ENCODE measurements at places on chromosomes 13 and 19.

- DNase-seq: no peak
Observed at GRCh38 chr13:109396266-109396665, 390.1 kb downstream of the IRS2 start.

GRCh38 chr13:45875951-45876350 is 24.4 kb upstream of the SIAH3 start:
- no peak for DNase-seq

GRCh38 chr19:29812881-29813275 is 1.1 kb downstream of the CCNE1 start:
- no peak for DNase-seq

GRCh38 chr19:40229484-40229883 is 3.0 kb upstream of the CCNP start:
- no peak for DNase-seq

DNA sequence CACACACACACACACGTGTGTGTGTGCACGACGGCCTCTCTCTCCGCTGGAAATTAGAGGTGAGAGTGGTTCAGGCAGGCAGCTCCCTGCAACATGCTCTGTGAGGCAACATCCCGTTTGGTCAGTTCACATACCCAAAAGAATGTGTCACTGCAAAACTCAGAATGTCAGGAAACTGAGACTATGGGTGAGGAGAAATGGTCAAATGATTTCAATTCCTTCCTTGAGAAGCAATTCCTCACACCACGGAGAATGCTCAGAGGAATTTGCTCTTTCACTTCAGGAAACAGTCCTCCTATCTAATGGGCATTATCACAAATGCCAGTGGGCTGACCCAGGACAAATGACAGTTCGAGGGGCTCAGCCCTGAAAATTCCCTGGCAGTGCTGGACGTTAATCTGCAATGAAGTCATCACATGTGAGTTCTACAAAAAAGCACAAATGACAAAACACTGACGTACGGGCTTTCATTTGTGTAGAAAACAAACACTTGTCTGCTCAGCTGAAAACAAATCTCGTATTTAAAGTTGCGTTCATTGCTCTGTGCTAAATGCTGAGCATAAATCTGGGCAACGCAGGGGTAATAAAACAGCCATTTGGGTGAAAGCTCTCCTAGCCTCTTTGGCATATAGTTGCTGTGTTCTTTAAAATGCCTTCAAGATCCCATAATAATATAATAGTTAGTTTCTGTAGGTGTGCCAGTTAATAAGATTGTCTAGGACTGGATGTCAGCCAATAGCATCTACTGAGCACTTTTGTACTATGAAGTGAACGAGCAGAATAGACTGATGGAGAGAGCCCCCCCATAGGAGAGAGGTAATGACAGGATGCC is 18.6 kb upstream of the LATS2 start:
- DNase-seq: no peak

DNA sequence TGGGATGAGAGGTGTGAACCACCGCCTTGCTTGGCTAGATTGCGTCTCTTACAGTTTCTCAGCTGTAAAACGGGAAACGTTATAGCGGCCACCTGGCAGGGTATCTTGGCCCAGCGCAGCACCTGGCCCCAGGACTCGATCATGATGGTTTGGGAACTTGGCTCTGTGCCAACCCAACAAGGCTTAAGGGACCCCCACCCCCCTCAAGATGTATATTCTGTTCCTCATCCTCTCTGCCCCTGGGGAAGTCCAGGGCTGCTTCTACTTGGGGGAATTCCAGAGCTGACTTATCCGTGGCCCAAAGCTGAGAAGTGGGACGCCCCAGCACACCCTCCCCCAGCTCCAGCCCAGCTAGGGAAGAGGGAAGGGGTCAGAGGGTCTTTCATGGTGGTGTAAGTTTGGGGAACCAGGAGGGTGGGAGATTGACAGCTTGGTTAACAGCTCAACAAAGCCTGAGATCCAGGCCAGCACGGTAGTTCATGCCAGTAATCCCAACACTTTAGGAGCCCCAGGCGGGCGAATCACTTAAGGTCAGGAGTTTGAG is 695 bp downstream of the ICAM1 start:
- DNase-seq: no peak

DNA sequence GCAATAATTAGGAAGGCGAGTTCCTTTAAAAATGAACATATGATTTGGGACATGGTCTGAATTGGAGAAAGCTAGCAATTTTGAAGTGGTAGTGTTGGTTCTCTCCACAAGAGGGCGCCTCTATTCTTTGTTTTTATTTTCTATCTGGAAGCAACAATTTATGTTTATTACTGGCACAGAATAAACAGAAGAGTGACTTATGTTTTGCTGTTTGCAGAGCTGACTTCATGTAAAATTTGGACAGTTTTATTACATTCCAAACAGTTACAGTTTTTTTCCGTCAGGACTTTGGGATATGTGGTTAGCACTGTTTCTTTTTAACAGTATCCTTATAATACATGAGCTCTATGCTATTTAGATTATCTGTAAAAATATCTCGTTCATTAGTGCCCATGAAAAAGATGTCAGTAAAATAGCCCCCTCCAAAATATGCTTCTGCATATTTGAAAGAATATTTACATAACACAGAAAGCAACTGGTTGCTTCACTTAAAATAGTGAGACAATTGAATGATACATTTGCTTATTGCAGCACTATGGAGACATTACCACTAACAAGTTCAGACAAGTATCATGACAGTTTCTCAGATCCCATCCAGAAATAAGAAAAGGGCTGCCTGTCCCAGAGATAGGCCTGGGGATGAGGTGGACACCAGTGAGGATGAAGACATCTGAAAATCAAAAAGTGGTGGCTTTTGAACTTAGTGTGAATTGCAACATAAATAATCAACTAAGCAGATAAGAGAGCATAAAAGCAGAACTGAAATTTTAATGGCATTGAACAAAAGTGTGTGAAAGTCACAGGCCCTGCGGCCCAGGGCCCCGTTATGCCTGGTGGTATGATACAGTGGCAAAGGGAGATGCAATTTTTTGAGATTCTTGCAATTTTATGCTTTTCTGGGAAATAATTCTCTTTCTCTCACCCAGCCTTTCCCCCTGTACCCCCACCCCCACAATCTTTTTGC is 32.3 kb upstream of the FGF9 start:
- peak; percentile 9 for DNase-seq

GRCh38 chr13:32910530-32910929 is 105.7 kb upstream of the KL start:
- no peak for DNase-seq

GRCh38 chr13:51229101-51229719 is 7.0 kb downstream of the FAM124A start:
- DNase-seq: no peak

DNA sequence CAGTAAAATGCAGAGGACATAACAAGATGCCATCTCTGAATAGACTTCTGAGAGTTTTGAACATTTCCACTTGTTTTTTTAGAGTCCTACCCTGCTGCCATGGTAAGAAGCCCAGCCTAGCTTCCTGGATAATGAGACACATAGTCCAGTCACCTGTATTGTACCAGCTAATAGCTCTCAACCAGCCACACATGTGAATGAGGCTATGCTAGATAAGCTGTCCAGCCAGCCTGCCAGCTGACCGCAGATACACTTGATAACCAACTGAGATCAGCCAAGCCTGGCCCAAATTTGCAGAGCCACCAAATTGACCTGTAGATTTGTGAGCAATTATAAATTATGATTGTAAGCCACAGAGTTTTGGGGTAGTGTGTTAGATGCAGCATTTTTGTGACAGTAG is 10.7 kb downstream of the RFXAP start:
- no peak for DNase-seq

DNA sequence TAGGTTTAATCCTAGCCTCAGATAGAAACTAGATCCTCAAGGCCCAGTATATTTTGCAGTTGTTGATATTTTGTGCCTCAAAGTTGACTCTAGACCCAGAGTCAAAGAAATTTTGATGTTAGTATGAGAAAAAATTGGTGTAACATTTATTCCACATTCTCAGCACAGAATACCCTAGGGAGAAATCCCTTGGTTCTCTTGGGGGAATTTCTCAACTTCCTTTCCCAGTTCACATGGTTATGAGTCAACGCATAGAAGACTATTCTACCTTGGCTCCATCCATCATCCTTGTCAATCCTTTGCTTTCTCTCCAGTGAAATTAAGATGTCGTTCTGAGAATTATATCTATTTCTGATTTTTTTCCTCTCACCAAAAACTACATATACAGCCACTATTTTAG is 145.3 kb downstream of the POSTN start:
- DNase-seq: no peak

GRCh38 chr13:19184176-19184575 is 2.6 kb upstream of the TUBA3C start:
- DNase-seq: no peak

GRCh38 chr13:21884965-21885567 is 214.2 kb downstream of the FGF9 start:
- no peak for DNase-seq

DNA sequence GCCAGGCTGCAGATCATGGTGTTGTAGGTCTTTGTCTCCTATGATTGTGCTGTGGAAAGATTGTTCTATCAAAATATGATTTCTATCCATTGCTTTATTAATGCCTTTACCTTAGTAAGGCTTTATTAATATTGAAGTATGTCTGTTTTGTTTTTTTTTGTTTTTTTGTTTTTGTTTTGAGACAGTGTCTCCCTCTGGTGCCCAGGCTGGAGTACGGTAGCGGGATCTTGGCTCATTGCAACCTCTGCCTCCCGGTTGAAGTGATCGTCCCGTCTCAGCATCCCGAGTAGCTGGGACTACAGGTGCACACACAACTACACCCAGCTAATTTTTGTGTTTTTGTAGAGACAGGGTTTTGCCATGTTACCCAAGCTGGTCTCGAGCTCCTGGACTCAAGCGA is 7.7 kb downstream of the IRGC start:
- DNase-seq: no peak

DNA sequence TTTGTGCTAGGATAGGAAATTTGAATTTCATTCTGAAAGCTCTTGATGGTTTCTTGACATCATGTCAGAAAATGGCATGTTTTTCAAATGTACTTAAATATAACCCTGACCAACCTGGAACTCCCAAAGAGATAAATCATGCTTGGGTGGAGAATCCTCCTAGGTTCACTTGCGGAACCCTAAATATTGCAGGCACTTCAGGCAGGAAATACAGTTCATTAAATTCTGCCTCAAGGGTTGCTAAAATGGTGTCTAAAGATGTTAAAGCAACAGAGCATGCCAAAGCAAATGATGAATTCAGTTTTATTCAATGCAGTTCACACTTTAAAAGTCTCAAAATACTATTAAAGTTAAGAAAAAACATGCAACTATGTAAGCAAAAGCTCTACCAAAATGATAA is 415.9 kb downstream of the SLITRK6 start:
- DNase-seq: no peak

- no peak for DNase-seq
Observed at GRCh38 chr13:75705395-75705794, 69.3 kb downstream of the LMO7 start.

DNA sequence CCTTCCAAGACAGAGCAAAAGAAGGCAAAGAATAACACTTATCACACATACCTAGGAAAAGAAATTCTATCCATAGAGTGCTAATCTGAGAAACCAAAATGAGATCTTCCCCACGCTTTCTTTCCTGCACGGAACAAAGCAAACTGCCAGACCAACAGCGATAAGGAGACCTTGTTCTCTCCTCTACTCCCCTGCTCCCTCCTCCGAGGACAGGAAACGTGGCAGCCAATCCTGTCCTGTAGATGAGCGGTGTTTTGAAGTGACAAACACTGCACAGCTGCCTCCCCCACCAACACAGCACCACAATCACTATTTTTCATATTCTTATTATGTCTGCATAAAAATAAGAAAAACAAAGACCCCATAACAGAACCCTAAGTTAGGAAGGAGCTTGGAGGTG is 113.9 kb upstream of the IRS2 start:
- no peak for DNase-seq

- DNase-seq: no peak
Observed at GRCh38 chr13:105721016-105721415, 814.4 kb downstream of the EFNB2 start.

DNA sequence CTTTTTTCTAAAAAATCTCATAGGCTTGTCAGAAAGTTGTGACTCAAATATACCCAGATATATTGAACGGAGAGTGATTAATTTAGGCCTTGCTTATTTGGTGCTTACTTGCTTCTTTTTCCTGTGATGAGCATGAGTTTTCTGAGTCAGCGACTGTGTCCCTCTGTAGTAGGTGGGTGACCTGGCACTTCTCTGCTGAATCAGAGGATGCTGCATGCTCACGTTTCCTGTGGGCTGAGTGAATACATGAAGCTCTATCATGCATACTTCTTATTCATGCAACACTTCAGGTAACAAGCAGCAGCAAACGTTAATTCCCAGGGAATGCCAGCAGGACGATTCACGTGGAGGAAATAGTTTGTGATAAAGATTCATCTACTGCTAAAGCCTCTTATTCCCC is 245.0 kb downstream of the KLF5 start:
- no peak for DNase-seq

DNA sequence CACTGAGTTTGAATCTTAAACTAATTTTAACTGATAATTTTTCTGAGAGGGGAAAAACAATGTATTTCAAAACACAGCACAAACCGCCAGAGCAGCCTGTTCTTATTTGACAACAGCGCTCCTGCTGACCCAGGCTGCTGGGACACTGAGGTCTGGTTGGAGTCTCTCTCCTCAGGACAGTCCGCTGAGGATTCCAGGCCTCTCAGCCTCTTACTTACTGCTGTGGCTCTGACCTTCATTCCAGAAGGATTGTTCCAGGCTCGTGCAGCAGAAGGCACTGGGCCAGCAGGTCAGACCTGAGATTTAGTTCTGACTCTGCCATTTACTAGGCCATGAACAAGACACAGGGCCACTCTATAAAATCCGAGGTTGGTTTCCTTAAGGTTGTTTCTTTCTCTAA is 393.6 kb downstream of the TDRD3 start:
- no peak for DNase-seq

GRCh38 chr19:50817941-50818858 is 5.4 kb downstream of the KLK1 start:
- peak; percentile 8 for DNase-seq

DNA sequence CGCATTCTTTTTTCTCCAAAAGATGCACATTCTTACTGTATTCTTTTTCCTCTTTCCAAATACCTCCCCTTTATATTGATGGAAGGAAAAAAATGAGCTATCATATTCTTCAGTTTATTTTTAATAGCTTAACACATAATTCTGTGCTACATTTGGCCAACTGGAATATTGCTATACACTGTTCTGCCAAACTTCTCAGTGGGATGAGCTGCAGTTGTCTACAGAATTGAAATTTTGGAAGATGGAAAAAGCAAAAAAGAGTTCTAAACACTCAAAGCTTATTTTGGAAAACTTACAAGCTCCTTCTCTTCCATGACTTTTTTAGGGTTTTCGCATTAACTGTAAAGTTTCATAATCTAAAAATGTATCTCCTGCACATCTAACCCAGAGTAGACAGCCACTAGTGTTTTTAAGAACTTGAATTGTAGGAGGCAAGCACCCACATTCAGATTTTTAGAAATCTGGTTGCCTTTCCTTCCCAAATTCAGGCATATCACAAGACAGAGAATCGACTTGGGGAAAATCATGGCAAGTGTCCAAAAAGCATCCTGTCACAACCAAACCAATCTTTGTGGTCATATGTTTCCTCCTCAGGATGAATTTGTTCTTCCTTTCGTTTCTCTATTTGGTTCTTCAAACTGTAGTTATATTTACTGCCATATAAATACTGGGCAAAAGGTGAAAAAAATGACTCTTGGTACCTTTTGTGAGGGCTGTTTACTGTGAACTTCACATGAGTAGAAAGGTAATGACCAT is 111.4 kb upstream of the FRY start:
- no peak for DNase-seq

GRCh38 chr13:23749288-23749873 is 139.8 kb downstream of the MIPEP start:
- no peak for DNase-seq

Measured in NCI-H1092 (cell line).